ENCODE measurements at places on chromosomes 16 and 17. TPM values are rescaled to one million over a fixed set of nuclear protein-coding genes. Genes with fewer than 3 reads are reported as not detected.

ANKFN1 gene
- polyA plus RNA-seq = 0.31 TPM

NPIPB12 gene
- 22.5 TPM for polyA plus RNA-seq

SOST gene
- polyA plus RNA-seq = not detected

CCL8 gene
- polyA plus RNA-seq = 0.46 TPM

DNA sequence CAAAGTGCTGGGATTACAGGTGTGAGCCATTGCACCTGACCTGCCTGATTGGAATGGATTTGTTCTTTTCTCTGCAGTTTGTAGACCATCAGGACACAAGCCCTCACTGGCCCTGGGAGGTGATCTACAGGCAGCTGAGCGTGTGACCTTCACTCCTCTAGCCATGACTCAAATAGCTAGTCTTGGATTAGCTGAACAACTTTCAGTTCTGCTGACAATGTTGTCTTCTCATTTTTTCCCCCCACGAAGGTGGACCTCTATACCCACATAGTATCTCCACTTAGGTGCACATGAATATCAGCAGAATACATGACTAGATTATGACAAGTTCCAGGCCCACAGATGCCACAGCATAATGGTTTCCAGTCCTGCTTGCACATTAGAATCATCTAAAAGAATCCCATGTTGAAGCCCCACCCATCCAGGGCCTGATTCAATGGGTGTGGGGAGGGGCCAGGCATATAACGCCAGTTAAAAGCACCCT is 36.8 kb downstream of the HS3ST3B1 start:
- DNase-seq = no peak

DNA sequence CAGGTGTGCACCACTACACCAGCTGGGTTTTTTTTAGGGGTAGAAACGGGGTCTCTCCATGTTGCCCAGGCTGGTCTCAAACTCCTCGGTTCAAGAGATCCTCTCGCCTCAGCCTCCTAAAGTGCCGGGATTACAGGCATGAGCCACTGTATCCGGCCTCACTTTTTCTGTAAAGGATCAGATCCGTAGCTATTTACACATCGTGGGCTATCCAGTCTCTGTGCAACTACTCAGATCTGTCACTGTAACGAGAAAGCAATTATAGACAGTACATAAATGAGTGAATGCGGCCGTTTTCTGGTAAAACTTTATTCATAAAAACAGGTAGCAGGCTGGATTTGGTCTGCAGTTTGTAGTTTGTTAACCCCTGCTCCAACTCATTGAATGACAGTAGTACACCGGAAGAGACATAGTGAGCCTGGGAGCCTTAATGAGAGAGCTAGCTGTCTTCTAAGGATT is 44.5 kb downstream of the VMP1 start:
- no peak for DNase-seq

DNA sequence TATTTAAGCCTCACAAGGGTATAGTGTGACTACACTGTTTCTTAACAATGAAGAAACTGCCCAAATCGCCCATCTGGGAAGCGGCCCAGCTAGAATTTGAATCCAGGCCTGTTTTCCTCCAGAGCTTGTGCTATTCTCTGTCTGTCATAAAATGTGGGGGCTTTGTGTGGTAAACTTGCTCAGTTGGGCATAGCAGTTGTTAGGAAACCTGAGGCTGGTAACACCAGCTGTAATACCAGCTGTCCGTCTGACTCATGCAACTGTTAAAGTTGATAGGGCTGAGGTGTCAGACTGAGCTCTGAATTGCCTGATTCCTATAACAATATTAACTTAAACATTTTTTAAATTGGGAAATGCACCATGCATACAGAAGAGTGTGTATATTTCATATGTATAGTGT is 9.3 kb downstream of the NOD2 start:
- DNase-seq = no peak

GRCh38 chr16:3115003-3115402 is 2.6 kb downstream of the ZNF205 start:
- no peak for DNase-seq

DNA sequence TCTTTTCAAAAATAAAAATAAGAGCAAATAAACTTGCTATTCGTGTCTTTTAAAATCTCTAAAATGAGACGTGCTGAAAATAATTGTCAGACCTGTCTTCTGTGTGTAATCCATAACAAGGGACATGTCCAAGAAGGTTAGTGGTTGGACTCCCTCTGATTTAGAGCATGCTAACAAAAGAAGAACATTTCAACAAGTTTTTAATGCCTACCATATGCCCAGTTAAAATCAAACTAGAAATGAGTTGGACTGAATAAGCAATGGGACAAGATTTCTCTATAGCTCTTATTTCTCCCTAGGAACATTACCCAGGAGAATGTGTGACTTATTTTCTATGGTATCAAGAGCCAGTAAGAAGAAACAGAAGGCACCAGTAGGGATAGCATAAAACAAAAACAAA is 689.7 kb upstream of the SOX9 start:
- no peak for DNase-seq

GRCh38 chr16:73197598-73197997 is 149.7 kb upstream of the ZFHX3 start:
- no peak for DNase-seq

DNA sequence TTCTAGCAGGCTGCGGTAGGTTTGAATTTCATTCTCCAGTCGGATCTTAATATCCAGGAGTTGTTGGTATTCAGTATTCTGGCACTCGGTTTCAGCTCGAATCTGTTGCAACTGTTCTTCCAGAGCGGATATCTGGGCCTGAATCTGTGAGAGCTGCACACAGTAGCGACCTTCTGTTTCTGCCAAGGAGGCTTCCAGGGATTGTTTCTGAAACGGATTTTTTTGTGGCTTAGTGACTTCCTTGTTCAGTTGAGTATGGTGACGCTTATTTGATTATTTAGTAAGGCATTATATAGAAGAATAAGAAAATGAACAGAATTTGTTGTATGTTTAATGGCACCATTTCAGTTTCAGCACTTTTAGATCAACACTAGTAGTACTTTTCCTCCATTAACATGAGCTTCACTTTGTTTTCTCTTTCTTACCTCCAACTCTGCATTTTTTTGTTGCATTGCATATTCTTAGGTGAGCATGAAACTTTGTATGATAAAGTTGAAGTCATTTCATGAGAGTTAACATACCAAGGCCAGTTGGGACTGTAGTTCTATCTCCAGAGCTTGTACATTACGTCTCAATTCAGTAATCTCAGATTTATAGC is 2.8 kb downstream of the KRT10 start:
- DNase-seq = peak; percentile 32

- DNase-seq = peak; percentile 72
Measured at GRCh38 chr16:4525069-4525468, 13.5 kb downstream of the CDIP1 start.

GRCh38 chr17:2233441-2233947 is 70.1 kb downstream of the SMG6 start:
- no peak for DNase-seq

DNA sequence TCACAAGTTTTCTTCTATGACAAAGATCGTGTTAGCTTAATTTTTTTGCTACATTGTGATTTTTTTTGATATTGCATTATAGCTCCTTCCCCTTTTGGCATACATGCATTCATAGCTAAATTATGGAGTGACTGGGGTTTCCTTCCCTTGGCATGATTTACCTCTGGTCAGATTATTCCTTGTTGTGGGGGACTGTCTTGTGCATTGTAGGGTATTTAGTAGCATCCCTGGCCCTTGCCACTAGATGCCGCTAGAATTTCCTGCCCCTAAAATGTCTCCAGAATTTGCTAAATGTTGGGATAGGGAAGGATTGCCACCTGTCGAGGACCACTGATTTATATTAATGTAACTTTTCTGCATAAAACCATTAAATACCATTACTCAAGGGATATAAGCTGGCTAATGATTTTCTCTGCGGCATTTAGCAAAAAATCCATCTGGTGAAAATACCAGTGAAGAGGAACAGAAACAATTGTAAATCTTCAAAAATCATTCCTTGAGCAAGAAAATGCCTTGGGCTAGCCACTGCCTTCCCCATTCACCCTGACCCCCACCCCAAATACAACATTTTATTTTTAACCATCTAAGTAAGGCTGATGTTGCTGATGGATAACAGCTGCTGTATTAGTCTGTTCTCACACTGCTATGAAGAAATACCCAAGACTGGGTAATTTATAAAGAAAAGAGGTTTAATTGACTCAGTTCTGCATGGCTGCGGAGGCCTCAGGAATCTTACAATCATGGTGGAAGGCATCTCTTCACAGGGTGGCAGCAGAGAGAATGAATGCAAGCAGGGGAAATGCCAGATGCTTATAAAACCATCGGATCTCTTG is 195.2 kb downstream of the MAP2K6 start:
- DNase-seq = no peak

- no peak for DNase-seq
Measured at GRCh38 chr17:62774338-62774737, 33.8 kb downstream of the MARCHF10 start.

Data from hindlimb muscle (tissue), 1 donor.